ENCODE measurements at places on chromosomes 6 and 20.

DNA sequence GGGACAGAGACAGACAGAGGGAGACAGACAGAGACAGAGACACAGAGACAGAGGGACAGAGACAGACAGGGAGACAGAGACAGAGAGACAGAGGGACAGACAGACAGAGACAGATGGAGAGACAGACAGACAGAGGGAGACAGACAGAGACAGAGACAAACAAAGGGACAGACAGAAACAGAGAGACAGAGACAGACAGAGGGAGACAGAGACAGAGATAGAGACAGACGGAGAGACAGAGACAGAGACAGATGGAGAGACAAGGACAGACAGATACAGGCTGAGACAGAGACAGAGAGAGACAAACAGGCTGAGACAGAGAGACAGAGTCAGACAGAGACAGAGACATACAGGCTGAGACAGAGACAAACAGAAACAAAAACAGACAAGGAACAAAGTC lies 39.4 kb upstream of the PHACTR3 start:
- DNase-seq = no peak

- DNase-seq = no peak
Observed at GRCh38 chr6:90039911-90040310, 145.6 kb downstream of the GJA10 start.

- no peak for DNase-seq
Observed at GRCh38 chr6:168517742-168518347, 76.9 kb downstream of the SMOC2 start.

DNA sequence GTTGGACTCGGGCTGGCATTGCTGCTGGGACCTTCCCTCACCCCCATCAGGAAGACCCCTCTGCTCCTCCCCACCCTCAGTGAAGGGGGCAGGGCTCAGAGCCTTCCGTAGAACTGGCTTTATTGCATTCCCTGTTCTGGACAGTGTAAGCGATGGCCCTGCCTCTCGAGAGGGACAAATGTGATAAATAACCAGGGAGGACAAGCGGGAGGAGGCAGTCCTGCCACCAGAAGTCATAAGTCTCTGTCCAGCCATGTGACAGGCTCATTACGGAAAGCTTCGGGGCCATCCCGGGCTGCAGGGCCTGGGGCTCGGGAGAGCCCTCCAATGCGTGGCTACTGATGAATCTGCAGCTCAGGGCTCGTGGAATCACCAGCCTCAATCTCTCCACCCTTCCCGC lies 58.5 kb upstream of the MDGA1 start:
- DNase-seq = no peak

DNA sequence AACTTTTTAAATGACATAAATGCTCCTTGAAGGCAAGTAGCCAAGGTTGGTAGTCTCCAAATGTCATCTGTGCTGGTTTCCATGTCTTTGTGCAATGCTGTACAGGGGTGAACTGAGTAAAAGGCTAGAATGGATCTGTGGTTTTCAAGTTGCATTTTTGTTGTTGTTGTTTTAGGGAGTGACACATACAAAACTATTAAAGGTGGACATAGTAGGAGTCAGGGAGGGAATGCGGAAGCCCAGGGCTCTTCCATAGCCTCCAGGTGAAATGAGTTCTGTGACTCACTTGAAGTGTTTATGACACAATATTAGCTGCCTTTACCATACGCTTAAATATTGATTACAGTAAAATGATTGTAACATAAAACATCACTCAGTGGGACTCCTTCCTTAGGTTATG lies 22.5 kb upstream of the QKI start:
- DNase-seq = no peak
